Temporal lobe (tissue), 4 donors: ENCODE measurements at places on chromosomes 6 and 20. TPM values are rescaled to one million over a fixed set of nuclear protein-coding genes. Genes with fewer than 3 reads are reported as not detected.

Gene COL20A1
- total RNA-seq, result 7.4 TPM

Gene KCNB1
- total RNA-seq, result 9.3 TPM

Gene OPN5
- not detected for total RNA-seq

Gene PGC
- 0.49 TPM for total RNA-seq

Gene FHL5
- total RNA-seq, result 0.74 TPM

Gene OR12D3
- not detected for total RNA-seq

Gene SPDEF
- total RNA-seq, result not detected

Gene PHACTR3
- 31.0 TPM for total RNA-seq

Gene RAET1L
- 0.25 TPM for total RNA-seq

Gene HFE
- total RNA-seq, result 1.2 TPM

Gene ASCC3
- 23.6 TPM for total RNA-seq

Gene PHACTR1
- total RNA-seq, result 45.5 TPM

Gene SLC17A4
- total RNA-seq, result under 0.01 TPM

Gene RIPPLY2
- total RNA-seq, result 8.1 TPM

Gene MPIG6B
- total RNA-seq, result not detected

Gene CD164
- 39.1 TPM for total RNA-seq

Gene LRFN2
- 17.9 TPM for total RNA-seq

Gene LGSN
- total RNA-seq, result 0.25 TPM

Gene NEURL2
- total RNA-seq, result 3.2 TPM

Gene TCFL5
- 8.9 TPM for total RNA-seq

Gene PREX1
- total RNA-seq, result 16.0 TPM

Gene MAK
- 0.49 TPM for total RNA-seq

Gene SIRPD
- total RNA-seq, result not detected

Gene TPD52L2
- 22.6 TPM for total RNA-seq

Gene WFDC5
- not detected for total RNA-seq

Gene MANEA
- total RNA-seq, result 9.8 TPM

Gene EYS
- total RNA-seq, result 2.0 TPM

Gene MYMX
- total RNA-seq, result not detected

Gene PLCB4
- total RNA-seq, result 13.3 TPM

Gene ALDH8A1
- 0.74 TPM for total RNA-seq

Gene DNAH8
- total RNA-seq, result under 0.01 TPM

Gene PEX3
- total RNA-seq, result 22.1 TPM

Gene C20orf204
- total RNA-seq, result 1.2 TPM

Gene AAR2
- total RNA-seq, result 18.7 TPM

Gene SAMD3
- 6.1 TPM for total RNA-seq

Gene NKAIN4
- 9.6 TPM for total RNA-seq

Gene BMP5
- total RNA-seq, result 2.7 TPM

Gene GPR63
- total RNA-seq, result 8.6 TPM

Gene PROKR2
- 9.3 TPM for total RNA-seq

Gene GRIK2
- total RNA-seq, result 78.2 TPM

Gene TUBB
- total RNA-seq, result 989 TPM

Gene MRAP2
- total RNA-seq, result 2.5 TPM

Gene MLN
- not detected for total RNA-seq
